Stimulated activated naive B cell treated with anti-CD40 and anti-IgM and Interleukin-4, amounts not matched to agents 10 μg/mL and 1 μg/mL and 100 μg/mL, for 72 hours (primary cell): ENCODE measurements at places on chromosomes 2 and 18.

- no peak overlapping the region for H3K4me3 ChIP-seq
- peaks cover 6% of the 10 kb centered on the region for H3K4me1 ChIP-seq
- no peak for DNase-seq
Observed at GRCh38 chr2:20021405-20022009, 9.0 kb upstream of the MATN3 start.

- no peaks in the 10 kb centered on the region for H3K27me3 ChIP-seq
- no peak for DNase-seq
- no peaks in the 10 kb centered on the region for H3K36me3 ChIP-seq
- H3K27ac ChIP-seq, result no peak overlapping the region
Observed at GRCh38 chr2:192254444-192254843, 59.7 kb upstream of the TMEFF2 start.

DNA sequence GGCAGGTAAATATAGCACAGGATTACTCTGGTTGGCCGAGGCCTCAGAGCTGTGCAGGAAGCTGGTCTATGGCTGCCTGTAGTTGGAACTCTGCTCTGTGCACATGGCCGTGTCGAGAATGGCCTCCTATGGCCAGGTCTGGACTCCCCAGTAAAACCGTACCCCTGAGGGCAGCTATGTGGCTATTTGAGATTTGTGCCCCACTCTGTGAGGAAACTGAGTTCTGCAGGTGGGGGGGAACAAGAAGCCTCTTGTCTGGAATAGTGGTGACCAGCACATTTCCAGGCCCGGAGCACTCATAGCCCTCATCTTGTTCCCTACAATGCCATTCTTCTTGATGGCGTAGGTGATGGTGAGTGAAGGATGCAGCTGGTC, 15.0 kb upstream of the TEX51 start:
- no peak overlapping the region for H3K4me3 ChIP-seq
- H3K27ac ChIP-seq, result no peak overlapping the region
- H3K27me3 ChIP-seq, result peaks cover 16% of the 10 kb centered on the region
- no peaks in the 10 kb centered on the region for H3K36me3 ChIP-seq
- H3K4me1 ChIP-seq, result peaks cover 14% of the 10 kb centered on the region
- DNase-seq, result no peak

GRCh38 chr2:168009900-168010299, 237.5 kb downstream of the STK39 start:
- H3K27me3 ChIP-seq, result no peaks in the 10 kb centered on the region
- no peak overlapping the region for H3K27ac ChIP-seq
- H3K36me3 ChIP-seq, result peaks cover 43% of the 10 kb centered on the region
- DNase-seq, result no peak

DNA sequence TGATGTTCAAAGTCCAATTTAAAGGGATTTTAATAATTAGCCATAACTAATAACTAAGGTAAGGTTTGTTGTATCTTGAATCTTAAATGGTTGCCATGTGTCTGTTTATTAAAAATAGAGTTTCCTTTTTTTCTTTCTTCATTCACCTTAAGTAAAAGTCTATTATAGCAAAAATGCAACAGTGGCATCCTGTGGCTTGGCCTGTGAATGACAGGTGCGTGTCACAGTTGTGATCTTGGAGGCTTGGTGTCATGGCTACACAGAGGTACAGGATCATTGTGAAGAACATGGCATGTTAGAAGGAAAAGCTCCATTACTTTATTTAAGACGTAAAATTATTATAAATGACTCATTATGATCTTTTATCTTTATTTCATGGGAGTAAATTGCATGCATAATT, 246.1 kb downstream of the BCL2 start:
- peak; percentile 8 for DNase-seq
- peaks cover 3% of the 10 kb centered on the region for H3K36me3 ChIP-seq
- H3K4me3 ChIP-seq, result no peak overlapping the region
- H3K27ac ChIP-seq, result no peak overlapping the region
- no peaks in the 10 kb centered on the region for H3K27me3 ChIP-seq
- peaks cover 32% of the 10 kb centered on the region for H3K4me1 ChIP-seq

DNA sequence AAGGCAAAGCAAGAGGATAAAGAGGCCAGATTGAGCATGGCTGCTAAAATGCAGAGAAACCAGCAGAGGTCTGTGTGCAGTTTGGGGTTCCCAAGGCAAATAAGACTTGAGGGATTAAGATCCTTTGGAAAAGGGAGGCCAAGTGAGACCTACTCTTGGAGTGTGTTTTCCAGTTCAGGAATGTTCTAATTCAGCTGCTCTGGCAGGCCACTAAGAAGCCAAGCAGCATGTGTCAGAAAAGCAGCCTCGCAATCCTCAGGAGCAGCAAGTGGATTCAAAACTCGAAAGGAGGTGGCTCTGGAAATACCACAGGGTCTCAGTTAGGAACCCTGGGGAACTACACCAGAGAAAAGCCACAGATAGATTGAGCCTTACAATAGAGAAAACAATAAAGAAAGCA, 569.2 kb downstream of the METTL4 start:
- H3K4me1 ChIP-seq, result no peaks in the 10 kb centered on the region
- DNase-seq, result no peak
- no peaks in the 10 kb centered on the region for H3K36me3 ChIP-seq
- H3K4me3 ChIP-seq, result no peak overlapping the region
- H3K27ac ChIP-seq, result no peak overlapping the region

DNA sequence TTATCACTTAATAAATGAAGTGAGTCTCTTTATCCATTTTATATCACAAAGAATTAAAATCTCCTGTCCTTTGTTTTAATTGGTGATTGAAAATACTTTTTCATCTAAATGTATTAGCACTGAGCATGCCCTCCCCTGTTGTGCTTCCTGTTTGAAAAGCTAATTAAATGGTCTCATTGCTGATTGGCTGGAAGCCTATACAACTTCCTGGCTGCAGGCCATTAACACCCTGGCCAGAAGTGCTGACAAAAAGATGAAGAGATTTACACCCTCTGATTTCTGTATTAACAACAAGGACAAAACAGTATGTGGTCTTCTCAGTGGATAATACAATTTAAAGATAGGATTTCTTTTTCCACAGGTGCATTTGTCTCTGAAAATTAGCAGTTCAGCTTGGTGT, 548.0 kb downstream of the DCC start:
- H3K27ac ChIP-seq, result no peak overlapping the region
- no peaks in the 10 kb centered on the region for H3K27me3 ChIP-seq
- no peak for DNase-seq

- H3K36me3 ChIP-seq, result peaks cover 19% of the 10 kb centered on the region
- peak overlapping the region; percentile 2 for H3K27ac ChIP-seq
- no peak overlapping the region for H3K4me3 ChIP-seq
- peaks cover 6% of the 10 kb centered on the region for H3K4me1 ChIP-seq
- no peaks in the 10 kb centered on the region for H3K27me3 ChIP-seq
- no peak for DNase-seq
Observed at GRCh38 chr2:117963446-117963845, 50.4 kb downstream of the CCDC93 start.

- no peak overlapping the region for H3K4me3 ChIP-seq
- H3K36me3 ChIP-seq, result peaks cover 17% of the 10 kb centered on the region
- no peaks in the 10 kb centered on the region for H3K27me3 ChIP-seq
- H3K4me1 ChIP-seq, result peaks cover 13% of the 10 kb centered on the region
Observed at GRCh38 chr2:65256054-65256453, 28.4 kb downstream of the ACTR2 start.

GRCh38 chr18:5895299-5895875, at the start of gene TMEM200C:
Gene TMEM200C (minus strand): TSS chr18:5895522. CDS start chr18:5892063, 3,459 bp downstream.
- peak within 1 kb of the TSS; percentile 61 for H3K4me3 ChIP-seq
- peaks cover 17% of the 10 kb centered on the region for H3K4me1 ChIP-seq
- H3K27ac ChIP-seq, result peak within 1 kb of the TSS; percentile 25
